ENCODE measurements at places on chromosomes 12 and 14.

- peak; percentile 25 for DNase-seq
Measured at GRCh38 chr14:39175445-39176262, 600 bp downstream of the PNN start.

GRCh38 chr14:95569440-95569839, 34.6 kb downstream of the GLRX5 start:
- DNase-seq: no peak

GRCh38 chr12:2163177-2163941, 110.6 kb downstream of the CACNA1C start:
- peak; percentile 56 for DNase-seq

GRCh38 chr12:11886339-11886738, 184.4 kb upstream of the BCL2L14 start:
- no peak for DNase-seq

GRCh38 chr14:60102389-60102788, 10.7 kb downstream of the PCNX4 start:
- peak; percentile 94 for DNase-seq

DNA sequence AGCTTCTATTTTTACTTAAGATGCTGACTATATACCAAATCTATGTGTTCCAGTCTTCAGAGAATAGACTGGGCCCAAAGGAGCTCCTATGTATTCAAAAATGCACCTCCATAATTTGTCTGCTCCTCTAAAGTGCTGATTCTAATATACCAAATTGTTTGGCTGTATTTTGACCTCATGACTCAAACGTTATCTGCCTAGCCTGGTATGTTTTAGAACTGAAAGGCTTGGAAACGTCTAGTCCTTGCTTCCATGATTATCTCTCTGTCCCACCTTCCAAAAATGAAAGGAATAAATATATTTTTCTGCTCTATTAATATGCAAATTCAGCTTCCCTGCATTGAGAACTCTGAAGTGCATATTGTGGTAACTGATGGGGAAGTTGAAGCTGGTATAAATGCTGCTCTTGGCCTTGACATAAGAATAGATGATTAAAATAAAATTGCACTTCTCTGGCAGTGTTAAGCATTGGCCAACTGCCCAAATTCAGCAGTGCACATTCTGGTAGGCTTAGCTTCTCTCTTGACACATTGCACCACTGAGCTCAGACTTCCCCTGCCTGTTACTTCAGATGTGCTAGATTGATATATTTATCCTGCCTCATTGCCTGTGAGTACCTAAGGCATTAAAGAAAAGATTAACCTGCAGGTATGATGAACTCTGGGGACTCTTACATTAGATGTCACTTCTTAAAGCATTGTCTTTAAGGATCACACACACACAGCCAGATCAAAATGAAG, 882.3 kb downstream of the RPS29 start:
- DNase-seq: no peak

DNA sequence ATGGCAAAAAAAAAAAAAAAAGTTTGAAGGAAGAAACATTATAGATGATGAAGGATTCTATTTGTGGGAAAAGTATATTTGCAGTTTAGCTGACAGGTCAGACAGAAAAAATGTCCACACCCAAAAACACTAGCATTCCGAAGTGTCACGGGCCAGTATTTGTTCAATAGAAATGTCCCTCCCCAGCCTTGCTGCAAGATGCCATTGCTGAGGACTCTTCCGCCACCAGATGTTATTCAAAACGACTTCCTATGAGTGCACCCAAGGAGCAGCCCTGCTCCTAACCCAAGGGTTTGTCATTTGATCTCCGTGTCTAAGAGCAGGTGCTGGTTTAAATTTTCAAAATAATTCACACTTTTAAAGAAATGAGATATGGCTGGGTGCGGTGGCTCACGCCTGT, 163.1 kb downstream of the GCH1 start:
- DNase-seq: no peak

- no peak for DNase-seq
Measured at GRCh38 chr14:40629144-40629543, 977.5 kb upstream of the LRFN5 start.

- peak; percentile 40 for DNase-seq
Measured at GRCh38 chr14:77314043-77314442, 6.6 kb downstream of the POMT2 start.

DNA sequence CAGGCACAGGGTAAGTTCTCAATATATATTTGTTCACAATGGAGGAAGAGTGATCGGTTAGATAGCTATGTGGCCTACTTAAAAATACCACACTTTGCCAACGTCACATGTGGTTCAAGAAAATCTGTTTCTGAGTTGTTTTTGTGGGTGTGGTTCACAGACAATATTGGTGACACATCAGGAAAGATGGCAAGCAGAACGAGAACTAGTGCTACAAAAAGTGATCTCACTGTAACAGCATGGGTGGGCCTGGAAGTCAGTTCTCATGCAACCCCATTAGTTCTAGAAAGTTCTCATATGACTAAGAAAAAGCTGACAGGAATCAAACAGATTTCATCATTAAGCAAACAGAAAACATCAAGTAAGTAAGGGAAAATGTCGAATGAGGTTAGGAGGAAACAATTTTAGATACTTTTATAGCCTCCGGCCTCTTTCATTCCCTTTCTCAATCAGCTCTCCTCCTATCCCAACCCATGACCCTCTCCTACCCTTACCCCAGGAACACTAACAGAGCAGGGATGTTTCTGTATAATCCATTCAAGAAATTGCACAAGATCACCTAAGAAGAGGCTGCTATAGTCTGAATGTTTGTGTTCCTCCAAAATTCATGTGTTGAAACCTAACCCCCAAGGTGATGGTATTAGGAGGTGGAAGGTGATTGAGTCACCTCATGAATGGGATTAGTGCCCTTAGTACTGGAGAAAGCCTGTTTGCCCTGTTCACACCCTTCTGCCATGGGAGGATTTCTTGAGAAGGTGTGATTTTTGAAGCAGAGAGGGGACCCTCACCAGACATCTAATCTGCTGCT, 15.5 kb upstream of the NTN4 start:
- DNase-seq: peak; percentile 100

DNA sequence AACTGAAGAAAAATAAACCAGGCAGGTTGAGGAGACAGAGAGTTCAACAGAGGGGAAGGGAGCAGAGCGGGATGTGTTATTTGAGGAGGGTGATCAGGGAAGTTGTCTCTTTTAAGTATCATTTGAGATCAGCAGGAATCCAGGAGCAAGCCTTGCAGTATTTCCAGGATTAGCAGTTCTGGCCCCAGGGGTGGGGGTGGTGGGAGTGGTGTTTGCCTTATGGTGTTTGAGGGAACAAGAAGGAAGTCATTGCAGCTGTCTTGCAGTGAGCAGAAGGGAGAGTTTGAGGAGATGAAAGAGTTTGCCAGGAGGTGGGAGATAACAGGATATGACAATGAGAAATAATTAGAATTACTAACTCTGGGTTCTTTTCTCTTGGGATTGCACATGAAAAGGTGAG, 418.6 kb downstream of the NELL2 start:
- no peak for DNase-seq

DNA sequence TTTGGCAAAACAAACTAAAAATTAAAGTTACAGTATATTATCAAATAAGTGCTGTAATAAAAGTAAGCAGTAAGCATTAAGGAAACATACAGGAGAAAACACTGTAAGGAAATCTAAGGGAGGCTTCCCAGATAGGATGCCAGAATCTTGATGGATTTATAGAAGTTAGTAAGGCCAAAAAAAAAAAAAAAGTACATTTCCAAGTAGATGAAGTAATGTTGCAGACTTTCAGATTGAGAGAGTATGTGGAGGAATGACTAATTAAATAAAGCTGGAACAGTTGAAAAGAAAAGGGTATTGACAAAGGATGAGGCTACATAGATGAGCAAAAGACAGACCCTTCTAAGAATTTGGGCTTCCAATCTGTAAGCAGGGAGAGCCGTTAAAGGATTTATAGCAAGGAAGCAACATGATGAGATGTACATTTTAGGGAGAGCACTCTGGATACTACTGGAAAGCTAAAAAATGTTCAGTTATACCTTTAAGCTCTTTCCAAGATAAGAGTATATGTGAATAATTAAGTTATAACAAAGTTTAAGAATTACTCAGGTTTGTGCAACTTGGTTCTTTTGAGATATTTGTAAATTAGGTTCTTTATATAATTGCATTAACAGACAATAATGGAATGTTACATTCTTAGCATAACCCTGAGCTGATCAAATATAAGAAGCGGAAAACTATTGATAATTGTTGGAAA, 87.5 kb upstream of the MON2 start:
- peak; percentile 2 for DNase-seq

GRCh38 chr14:36666416-36667206, 5.0 kb downstream of the PAX9 start:
- no peak for DNase-seq

- DNase-seq: no peak
Measured at GRCh38 chr12:56990648-56991318, 15.6 kb downstream of the ZBTB39 start.

DNA sequence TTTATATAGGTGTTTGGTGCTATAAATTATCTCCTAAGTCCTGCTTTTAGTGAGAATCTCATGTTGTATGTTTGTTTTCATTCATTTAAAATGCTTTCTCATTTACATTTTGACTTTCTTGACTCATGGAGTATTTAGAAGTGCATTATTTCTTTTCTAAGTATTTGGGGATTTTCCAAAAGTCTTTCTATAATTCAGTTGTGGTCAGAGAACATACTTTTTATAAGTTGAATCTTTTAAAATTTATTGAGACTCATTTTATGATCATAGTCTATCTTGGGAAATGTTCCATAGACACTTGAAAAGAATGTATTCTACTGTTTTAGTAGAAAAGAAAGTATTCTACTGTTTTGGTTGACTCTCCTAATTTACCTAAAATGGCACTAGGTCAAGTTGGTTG, 168.2 kb downstream of the AKAP6 start:
- DNase-seq: peak; percentile 65

DNA sequence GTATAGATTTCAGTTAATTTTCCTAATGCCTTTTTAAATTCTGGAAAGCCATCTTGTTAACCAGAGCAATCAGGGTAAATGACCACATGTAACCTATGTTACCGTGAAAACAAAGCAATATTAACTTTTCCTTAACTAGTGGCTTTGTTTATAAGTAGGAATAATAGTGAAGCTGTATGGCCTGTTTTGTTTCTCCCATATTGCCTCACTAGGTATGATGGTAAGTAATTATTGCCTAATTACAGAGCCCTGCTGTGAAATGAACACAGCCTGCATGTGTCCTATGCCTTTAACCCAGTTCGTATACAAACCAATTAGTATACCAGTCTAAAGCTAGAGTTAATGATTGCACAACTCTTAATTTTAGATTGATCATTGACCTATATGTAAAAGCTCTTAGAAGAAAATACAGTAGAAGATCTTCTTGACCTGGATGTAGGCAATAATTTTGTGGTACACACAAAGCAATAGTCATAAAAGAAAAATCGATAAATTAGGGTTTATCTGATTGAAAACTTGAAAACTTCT, 249.9 kb downstream of the CCDC91 start:
- no peak for DNase-seq

- no peak for DNase-seq
Measured at GRCh38 chr12:93741659-93742109, 64.5 kb downstream of the CRADD start.

GRCh38 chr12:100904270-100904669, 109.7 kb downstream of the ANO4 start:
- no peak for DNase-seq

- peak; percentile 8 for DNase-seq
Measured at GRCh38 chr14:79708426-79709388, 502.6 kb downstream of the DIO2 start.

GRCh38 chr14:67429510-67430205, 17.7 kb upstream of the PLEK2 start:
- DNase-seq: no peak

- no peak for DNase-seq
Measured at GRCh38 chr12:112906712-112907414, at the start of gene OAS1. TSS of gene OAS1 (plus strand) at chr12:112906962. CDS start at chr12:112907040, 78 bp downstream.

GRCh38 chr14:90093942-90094595, 32.3 kb downstream of the KCNK13 start:
- no peak for DNase-seq

GRCh38 chr12:1843641-1844005, 23.3 kb downstream of the LRTM2 start:
- no peak for DNase-seq

DNA sequence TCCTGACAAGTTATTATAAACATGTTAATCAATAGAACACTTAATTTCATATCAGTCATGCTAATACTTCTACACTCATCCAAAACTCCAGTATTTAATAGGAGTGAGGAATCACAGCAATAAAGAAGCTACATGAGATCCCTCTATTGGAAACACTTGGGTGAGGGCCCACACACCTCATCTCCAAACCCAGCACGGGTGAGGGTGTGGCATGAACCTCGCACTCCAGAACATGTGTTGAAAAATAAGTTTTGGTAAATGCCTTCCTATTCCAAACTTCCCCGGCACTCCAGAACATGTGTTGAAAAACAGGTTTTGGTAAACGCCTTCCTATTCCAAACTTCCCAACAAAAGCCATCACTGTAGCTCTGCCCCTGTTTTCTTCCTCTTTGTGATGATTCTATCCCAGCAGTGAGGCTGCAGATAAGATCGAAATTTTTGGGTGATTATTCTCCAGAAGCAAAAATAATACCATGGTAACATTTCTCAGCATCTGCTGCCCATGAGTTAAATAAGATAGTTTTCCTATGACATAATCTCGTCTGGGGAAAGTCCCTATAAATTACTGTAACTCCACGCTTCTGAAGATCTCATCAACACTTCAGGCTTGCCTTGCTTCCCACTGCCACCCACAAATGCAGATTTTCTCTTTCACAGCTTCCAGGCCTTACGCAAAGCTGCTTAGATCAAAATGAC, 24.4 kb upstream of the PTPRB start:
- DNase-seq: peak; percentile 85

Data from fibroblast of skin of scalp (primary cell).